ENCODE measurements at places on chromosomes 12 and 14.

DNA sequence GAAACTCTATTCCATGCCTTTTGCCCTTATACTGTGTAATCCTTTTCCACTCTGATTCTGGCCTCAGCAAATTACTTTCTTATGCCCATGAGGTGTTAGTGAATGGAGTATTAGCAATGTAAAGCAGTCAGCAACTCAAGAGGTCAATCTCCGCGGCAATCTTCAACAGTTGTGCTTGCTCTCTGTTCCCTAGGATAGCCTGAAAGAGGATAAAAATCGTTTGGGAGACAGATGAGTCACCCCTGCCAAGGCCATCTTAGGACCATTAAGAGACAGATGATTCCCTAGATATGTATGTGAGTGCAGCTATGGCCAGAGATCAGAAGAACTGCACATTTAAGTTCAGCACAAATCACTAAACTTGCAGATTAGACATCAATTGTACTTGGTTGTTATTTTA is 1145.8 kb downstream of the GALC start:
- DNase-seq: no peak

- DNase-seq: no peak
These were observed 101.7 kb upstream of the C14orf180 start for GRCh38 chr14:104477666-104478380.

DNA sequence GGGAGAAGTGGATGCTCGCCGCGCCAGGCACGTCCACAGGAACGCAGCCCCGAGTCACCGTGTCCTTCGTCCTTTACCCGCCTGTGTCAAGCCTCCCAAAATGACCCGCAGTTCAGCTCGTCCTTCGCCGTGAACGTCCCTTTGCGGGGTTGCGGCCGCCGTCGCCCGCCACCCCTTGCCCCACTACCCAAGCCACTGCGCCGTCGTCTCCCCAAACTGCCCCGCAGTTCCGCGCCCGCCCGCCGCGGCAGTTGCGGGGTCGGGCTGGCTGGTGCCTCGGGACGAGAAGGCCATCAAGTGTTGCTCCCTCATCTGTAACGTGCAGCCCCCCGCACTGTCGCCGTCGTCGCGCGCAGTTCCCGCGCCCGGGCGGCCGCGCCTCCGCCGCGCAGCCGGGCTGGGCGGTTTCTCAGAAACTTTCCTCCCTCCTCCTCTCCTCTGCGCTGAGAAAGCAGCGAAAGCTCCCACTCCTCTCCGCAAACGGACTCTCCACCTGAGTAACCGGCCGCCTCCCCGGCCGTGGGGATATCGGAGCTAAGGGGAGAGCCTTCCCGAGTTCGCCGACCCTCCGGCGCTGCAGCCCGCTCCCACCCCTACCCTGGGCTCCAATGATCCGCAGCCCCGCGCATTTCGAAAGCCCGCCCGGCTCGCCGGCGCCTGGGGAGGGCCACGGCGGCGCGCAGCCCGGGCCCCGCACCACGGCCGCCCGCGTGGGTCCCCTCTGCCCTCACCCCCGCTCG is 6.7 kb downstream of the CDKN1B start:
- peak; percentile 44 for DNase-seq

GRCh38 chr14:65054471-65055085 is 47.7 kb downstream of the MAX start:
- peak; percentile 94 for DNase-seq

DNA sequence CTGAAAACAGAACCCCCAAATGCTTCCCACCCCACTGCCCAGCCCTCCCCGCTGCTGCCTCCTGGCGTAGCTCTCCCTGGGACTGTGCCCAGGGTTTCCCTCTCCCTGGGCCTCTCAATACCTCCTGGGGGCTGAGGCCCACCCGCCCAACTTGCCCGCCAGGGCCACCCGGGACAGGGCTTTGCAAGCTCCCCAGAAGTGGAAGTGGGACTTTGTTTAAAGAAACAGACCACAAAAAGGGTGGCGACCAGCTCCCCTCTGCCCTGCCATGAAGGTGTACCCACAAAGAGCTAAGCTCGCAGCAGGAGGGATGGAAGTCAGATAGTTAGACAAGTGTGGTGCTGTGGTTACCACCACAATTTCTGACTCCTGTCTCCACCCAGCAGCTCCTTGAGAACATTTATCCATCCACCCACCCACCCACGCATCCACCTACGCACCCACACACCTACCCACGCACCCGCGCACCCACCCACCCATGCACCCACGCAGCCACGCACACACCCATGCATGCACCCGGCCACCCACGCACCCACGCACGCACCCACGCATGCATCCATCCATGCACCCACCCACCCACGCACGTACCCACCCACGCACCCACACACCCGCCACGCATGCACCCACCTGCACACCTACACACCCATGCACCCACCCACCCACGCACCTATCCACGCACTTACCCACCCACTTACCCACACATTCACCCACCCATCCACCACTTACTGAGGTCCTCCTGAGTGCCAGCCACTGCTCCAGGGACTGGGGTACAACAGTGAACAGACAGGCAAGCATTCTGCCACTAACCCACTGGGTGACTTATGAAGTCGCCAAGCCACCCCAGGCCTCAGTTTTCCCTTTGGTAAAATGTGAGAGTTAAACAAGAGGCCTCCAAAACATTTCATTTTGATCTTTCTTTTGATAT is 127.3 kb downstream of the SCARB1 start:
- DNase-seq: no peak

- no peak for DNase-seq
These were observed 178.6 kb upstream of the PDE3A start for GRCh38 chr12:20189767-20190166.

- DNase-seq: no peak
These were observed 19.8 kb upstream of the PGF start for GRCh38 chr14:74975059-74975810.

Measured in common myeloid progenitor, CD34-positive (primary cell).